T-cell (primary cell): ENCODE measurements at places on chromosomes 13 and 19.

- DNase-seq, result no peak
Measured at GRCh38 chr13:31538067-31539042, 201.0 kb upstream of the RXFP2 start.

- DNase-seq, result no peak
Measured at GRCh38 chr19:10861103-10861651, 10.2 kb upstream of the CARM1 start.

DNA sequence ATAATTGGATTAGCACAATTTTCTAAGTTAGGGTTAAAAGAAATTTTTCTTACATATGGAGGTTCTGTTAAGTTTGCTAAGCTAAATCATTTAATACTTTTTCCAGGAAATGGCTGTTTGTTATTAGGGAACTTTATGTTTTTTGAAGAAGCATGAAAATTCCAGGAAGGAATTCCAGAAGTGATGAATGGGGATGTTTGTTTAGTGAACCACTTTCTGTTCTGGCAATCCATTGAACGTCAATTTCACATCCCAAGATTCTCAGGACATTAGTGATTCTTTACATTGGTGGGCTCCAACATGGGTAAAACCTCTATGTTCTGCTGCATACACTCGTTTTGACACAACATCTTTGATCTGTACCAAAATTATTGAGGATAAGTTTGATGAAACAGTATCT, 534.4 kb downstream of the IRS2 start:
- DNase-seq, result no peak

GRCh38 chr13:21065686-21066085, 4.3 kb upstream of the LATS2 start:
- DNase-seq, result no peak

DNA sequence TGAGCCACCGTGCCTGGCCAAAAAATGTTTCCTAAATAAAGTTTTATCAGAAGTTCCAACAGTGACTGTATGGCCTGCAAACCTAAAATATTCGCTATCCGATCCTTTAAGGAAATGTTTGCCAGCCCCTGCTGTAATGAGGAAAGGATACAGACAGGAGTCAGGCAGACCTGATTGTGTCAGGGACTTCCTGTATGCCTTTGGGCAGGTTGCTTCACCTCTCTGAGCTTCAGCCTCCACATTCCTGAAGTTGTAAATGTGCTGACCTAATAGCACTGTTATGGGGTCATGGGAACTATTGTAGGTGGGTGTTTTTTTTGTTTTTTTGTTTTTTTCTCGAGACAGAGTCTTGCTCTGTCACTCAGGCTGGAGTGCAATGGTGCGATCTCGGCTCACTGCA, 6.2 kb downstream of the ABHD8 start:
- DNase-seq, result no peak

DNA sequence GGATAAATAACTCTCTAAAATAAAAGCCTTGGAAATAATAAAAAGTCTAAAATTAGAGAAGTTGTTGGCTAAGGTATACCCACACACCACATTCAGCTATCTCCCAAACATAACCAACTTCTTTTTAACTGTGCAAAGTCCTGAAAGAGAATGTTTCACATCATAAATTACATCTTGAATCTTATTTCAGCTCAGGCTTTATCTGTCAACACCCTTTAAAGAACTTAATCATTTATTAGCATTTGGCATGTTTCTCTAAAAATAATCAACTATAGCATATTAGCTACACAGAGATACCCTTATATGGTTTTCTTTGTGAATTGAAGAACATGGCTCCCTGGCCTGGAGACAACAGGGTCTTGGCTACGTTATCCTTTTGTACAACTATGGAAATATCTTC, 6.9 kb downstream of the EDNRB start:
- DNase-seq, result no peak

- no peak for DNase-seq
Measured at GRCh38 chr13:25982907-25983306, 68.9 kb downstream of the SHISA2 start.

DNA sequence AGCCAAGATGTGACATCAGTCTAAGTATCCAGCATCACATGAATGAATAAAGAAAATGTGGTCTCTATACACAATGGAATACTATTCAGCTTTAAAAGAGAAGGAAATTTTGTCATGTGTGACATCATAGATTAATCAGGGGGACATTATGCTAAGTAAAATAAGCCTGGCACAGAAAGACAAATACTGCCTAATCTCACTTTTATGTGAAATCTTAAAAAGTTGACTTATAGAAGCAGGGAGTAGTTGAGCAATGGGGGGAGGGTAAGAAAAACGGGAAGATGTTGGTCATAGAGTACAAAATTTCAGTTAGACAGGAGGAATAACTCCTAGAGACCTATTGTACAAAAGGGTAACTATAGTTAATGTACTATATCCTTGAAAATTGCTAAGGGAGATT, 10.4 kb upstream of the LCP1 start:
- no peak for DNase-seq

DNA sequence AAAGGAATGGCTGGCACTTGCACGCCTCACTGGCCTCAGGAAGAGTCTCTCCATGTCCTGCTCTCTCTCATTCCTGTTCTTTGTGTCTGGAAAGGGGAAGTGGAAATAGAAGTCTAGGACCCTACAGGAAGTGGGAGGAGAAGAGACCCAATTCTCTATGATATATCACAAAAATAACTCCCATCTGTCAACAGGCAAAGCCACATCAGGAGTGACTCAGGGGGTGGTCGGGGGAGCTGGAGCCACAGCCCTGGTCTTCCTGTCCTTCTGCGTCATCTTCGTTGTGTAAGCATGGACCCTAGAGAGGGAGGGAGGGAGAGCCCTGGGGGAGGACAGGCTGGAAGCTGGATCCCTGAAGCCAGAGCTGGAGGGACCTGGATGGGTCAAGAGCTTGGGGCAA, 3.0 kb downstream of the SIGLEC9 start:
- DNase-seq, result no peak

DNA sequence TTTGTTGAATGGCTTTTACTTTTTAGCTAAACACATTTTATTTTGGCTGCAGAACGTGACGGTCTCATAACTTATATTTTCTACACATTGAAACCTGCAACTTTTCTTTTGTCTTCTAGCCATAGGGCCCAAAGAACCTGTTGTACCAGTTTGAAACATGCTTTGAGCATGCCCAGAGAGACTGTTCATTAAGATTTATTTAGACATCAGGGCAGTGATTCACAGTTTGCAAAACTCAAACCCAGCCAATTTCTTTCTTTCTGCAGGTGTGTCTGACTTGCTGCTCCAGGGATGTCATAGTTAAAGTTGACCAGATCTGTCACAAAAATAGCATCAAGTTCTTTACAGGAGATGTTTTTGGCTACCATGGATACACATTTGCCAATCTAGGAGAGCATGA, 22.0 kb downstream of the SAE1 start:
- no peak for DNase-seq

DNA sequence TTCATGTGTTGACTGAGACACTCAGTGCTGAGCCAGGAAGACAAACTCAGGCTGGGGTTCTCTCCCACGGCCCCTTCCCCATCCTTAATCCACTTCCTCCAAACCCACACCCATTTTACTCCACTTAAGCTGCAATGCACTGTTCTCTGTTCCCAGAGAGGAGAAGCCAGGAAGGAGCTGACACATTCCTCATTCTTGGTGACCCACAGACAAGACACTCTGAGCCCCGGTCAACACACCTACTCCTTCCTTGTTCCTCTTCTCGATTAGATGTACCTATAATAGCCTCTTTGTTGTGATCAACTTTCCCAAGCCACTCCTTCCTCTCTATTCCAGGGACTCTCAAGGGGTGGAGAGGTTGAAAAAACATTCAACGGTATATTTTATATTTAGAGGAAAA, 47.1 kb downstream of the INSR start:
- DNase-seq, result no peak

- DNase-seq, result no peak
Measured at GRCh38 chr13:26280822-26281221, 26.9 kb downstream of the CDK8 start.

GRCh38 chr13:69279213-69279612, 828.4 kb upstream of the ATXN8OS start:
- DNase-seq, result no peak

GRCh38 chr13:99416411-99417121, 84.7 kb upstream of the TM9SF2 start:
- no peak for DNase-seq

DNA sequence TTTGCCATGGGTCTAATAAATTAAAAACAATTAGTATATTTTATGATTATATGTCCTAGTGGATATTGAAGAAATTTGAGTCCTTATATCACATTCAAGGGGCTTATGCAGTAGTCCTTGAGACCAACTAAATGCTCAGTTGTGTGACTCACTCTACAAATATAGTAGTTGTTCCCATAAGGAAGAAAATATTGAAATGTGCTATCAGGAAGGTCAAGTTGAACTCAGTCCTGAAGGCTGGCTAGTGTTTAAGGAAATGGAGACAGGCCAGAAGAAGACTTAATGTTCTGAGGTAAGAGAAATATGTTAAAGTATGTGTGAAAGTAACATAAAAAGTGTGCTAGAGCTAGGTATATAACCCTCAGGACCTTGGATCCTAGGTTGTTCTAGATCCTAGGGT, 766.1 kb upstream of the GPC6 start:
- no peak for DNase-seq

GRCh38 chr19:33246709-33247440, 21.2 kb upstream of the SLC7A10 start:
- DNase-seq, result no peak

- no peak for DNase-seq
Measured at GRCh38 chr19:16882146-16882545, 6.7 kb upstream of the F2RL3 start.

GRCh38 chr19:1433119-1434039, 4.8 kb upstream of the RPS15 start:
- no peak for DNase-seq

- no peak for DNase-seq
Measured at GRCh38 chr13:39370554-39370953, 232.4 kb downstream of the LHFPL6 start.

DNA sequence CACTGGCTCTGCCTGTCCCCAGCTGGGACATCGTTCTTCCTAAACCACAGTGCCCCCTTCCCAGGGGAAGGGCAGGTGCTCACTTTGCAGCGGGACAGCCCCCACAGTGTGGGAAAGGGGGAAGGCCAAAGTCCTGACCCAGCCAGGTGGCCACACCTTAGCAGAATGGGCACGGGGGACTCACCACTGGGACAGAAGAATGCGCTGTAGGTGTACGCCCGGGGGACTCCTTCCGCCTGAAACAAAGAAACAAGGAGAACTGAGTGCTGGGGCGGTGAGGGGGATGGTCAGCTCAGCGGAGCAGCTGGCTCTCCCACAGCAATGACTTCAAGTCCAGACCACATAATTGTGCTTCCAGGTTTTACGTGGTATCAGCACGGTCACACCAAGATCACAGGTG, 49.4 kb downstream of the F2RL3 start:
- no peak for DNase-seq

DNA sequence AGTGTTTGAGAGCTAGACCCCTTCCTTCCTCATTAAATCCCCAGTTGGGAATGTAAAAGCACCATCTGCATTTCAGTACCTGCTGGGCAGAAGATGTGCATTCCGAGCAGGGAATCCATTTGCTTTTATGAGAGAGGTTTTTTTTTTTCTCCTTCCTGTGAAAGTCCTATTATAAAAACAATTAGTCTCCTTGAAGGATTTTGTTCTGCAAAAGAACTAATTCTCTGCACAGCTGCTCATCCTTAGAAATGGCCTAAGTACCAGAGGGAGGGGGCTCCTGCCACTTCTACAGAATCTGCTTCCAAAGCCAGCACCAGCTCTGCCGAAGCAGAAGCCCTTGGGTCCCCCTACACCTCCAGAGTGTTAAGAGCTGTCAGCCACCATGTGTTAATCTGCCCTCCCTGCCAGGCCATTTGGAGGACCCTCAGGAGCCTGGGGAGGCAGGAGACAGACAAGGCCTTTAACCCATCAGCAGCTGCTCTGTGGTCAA, 36.4 kb upstream of the SERPINE3 start:
- DNase-seq, result no peak

GRCh38 chr13:59367904-59368303, 795.8 kb downstream of the DIAPH3 start:
- DNase-seq, result no peak

DNA sequence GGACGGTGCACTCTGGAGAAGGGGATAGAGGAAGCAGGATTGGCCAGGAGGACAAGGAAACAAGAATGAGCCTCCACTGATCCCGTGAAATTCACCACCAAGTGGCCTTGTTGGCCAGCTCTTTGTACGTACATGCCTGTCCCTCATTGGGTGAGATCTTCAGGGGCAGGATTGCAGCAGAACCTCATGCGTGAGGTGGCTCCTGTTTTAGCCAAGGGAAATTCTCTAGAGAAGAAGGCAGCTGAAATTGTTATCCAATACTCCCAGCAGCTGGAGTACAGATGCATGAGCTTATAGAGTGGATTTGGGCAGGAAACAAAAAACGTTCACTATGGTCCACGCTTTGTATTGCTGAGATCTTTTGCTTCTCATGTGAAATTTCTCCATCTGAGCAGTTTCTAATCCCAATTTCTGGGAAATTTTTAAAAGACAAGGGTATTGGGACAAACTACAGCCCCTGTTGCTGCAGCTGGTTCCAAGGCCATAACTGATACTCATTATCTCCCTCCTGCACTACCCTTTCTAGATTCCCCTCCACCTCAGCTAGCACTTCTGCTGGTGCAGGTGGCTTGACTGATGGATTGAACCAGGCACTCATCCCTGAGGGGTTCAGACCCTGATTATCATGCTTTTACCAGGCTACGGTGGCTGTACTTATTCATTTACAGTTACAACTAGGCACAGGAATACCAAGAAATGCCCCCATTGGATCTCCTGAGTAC, 3.9 kb upstream of the RNF6 start:
- no peak for DNase-seq

DNA sequence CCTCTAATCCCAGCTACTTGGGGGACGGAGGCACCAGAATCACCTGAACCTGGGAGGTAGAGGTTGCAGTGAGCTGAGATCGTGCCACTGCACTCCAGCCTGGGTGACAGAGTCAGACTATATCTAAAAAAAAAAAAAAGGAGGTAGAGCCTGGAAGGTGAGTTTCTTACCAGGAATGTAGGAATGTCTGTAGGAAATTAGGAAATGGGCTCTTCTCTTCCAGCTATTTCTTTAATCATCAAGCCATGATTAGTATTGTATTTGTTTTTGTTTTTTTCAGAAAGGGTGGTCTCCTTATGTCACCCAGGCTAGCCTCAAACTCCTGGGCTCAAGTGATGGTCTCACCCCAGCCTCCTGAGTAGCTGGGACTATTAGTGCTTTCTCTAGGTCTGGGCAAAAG, 26.3 kb upstream of the SERP2 start:
- DNase-seq, result no peak

- DNase-seq, result no peak
Measured at GRCh38 chr13:37735293-37735692, 134.3 kb downstream of the TRPC4 start.

GRCh38 chr19:11373885-11374432, 507 bp upstream of the SWSAP1 start:
- no peak for DNase-seq

DNA sequence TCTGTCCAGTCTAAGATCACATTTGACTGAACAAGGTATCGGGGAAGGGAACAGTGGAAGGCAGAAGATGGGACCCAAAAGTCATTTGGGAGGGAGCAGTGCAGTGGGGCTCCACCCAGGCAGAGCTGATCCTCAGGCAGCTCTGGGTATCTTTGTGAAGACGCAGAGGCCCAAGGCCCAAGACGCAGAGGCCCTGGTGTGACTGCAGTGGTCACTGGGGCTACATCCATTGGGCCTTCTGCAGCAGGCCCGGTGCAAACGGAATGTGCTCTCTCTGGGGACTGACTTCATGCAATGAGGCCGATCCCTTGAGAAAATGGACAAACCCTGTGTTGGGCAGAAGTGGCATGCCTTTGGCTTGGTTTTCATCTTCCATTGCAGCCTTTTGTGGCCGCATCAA, 463.4 kb upstream of the ZNF507 start:
- DNase-seq, result no peak

- DNase-seq, result no peak
Measured at GRCh38 chr19:39001041-39001440, 25.5 kb upstream of the FBXO17 start.
